ENCODE measurements at places on chromosomes 16 and 17. TPM values are rescaled to one million over a fixed set of nuclear protein-coding genes. Genes with fewer than 3 reads are reported as not detected.

The LAT gene
- 2.7 TPM for total RNA-seq

The TP53TG3B gene
- total RNA-seq, result not detected

The PRR15L gene
- not detected for total RNA-seq

The STUB1 gene
- 176 TPM for total RNA-seq

The MYCBPAP gene
- total RNA-seq, result 0.67 TPM

The ADAP2 gene
- total RNA-seq, result 0.33 TPM

The CDRT15 gene
- not detected for total RNA-seq

The CCDC102A gene
- total RNA-seq, result 17.4 TPM

All from mammary microvascular endothelial cell (primary cell).